ENCODE measurements at places on chromosomes 12 and 14.
A peak's percentile ranks its signal among the peaks of the same experiment; 100 is the strongest.

DNA sequence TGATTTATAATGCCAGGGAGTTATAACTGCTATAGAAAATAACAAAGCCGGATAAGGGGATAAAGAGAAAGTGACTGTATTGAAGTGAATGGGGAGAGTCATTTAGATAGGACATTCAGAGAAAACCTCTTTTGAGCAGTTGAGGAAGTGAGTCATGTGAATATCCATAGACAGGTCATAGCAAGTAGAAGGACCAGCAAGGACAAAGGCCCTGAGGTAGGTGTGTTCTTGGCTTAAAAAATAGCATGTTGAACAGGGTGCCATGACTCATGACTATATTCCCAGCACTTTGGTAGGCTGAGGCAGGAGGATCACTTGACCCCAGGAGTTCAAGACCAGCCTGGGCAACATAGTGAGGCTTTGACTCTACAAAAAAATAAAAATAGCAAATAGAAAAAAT lies 51.5 kb upstream of the RAP1B start:
- no peak for DNase-seq

DNA sequence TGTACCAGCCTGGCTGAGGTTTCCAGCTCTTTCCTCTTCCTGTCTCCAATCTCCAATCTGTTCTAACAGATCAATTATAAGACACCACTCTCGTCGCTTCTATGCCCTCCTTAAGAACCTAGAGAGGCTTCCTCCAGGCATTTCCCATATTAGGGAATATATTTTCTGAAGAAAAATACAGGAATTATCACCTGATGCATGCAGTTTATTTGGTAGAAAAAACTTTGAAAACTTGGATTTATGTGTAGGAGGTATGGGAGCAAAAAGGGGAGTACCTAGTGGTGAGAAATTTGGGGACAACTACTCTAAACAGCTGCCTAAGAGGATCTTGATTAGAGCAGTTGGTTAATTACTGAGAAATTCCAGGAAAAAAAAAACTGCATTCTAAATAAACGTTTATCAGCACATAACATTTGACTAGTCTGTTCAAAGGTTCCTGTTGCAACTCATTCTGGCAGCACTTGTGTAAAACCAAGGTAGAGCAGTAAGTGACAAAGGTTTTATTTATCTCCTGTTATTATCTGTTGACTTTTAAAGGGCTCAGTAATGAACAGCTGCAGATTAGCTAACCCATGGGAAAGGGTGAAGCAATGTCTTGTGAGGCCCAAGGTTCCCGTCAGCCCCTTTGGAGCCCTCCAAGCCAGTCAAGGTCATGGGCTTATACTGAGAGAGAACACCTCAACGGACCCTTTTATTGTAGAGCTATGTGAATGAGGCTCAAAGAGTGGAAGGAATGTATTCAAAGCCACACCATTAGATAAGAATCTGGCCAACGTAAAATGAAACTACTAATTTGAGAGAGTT lies 36.4 kb upstream of the NR1H4 start:
- DNase-seq, result no peak

- no peak for DNase-seq
These were observed 326.2 kb upstream of the RGS6 start for GRCh38 chr14:71606064-71606463.

- DNase-seq, result no peak
These were observed 12.2 kb downstream of the PTPN11 start for GRCh38 chr12:112430929-112431328.

DNA sequence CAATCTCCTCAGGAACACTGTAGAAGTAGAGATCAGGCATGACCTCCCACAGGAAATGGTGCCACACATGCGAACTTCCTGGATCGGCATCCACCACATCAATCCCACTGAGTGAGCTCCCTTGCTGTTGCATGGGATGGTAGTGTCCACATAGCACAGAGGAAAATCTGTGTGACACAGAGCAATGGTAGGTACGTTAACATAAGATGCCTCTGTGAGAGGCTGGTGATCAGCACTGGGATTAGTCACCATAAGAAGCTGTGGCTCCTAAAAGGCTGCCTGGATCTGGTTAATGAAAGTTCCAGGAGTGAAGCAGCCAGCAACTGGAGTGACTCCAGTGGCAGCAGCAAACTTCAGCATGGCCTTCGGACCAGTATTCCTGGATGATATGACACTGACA lies 21.8 kb downstream of the WDHD1 start:
- DNase-seq, result no peak

DNA sequence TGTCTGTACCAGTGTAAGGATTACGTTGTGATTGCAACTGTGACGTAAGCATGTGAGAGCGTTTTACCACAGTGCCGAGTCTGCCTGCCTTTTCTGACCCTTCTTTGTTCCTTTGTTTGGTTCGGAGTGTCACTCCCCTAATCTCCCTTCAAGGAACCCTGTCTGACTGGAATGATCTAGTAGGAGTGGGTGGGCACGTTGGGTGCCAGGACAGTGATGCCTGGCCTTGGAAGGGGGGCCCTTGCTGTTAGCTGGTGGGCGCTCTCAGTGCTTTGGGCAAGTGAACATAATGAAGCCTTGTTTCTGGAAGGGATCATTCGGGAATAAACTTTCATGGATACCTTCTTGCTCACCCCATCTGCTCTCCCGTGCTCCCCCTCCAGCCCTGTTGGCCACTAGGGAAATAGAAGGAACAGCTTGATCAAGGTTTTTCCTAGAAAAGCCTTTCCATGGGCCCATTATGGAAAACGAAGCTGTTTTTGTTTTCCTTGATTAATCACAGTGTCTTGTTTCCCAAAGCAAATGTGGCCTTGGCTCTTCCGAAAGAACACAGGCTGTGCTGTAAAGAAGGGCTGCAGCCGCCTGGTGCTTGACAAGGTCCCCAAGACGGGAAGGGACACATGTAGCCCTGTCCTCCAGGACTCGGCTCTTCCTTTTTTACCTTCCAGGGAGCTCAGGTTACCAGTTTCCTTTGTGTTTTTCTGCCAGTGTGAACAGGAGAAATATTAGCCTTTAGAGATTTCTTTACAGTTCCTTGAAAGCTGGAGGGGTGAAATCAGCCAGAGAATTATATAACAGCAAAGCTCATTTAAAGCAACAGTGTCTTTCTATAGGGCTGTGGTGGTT lies 215.5 kb downstream of the CRADD start:
- no peak for DNase-seq

DNA sequence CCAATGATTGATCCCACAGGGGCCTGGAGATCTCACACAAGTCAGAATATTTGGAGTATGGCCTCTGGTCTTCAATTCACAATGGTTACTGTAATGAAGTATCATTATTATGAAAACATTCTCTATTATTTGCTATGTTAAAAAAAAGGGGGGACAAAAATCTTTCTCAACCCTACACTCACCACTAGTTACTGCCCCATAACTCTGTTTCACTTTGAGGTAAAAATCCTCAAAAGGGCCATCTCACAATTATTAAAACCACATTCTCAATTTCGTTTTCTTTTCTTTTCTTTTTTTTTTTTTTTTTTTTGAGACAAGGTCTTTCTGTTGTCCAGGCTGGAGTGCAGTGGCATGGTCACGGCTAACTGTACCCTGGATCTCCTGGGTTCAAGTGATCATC lies 59.6 kb upstream of the KCNC2 start:
- DNase-seq, result no peak

DNA sequence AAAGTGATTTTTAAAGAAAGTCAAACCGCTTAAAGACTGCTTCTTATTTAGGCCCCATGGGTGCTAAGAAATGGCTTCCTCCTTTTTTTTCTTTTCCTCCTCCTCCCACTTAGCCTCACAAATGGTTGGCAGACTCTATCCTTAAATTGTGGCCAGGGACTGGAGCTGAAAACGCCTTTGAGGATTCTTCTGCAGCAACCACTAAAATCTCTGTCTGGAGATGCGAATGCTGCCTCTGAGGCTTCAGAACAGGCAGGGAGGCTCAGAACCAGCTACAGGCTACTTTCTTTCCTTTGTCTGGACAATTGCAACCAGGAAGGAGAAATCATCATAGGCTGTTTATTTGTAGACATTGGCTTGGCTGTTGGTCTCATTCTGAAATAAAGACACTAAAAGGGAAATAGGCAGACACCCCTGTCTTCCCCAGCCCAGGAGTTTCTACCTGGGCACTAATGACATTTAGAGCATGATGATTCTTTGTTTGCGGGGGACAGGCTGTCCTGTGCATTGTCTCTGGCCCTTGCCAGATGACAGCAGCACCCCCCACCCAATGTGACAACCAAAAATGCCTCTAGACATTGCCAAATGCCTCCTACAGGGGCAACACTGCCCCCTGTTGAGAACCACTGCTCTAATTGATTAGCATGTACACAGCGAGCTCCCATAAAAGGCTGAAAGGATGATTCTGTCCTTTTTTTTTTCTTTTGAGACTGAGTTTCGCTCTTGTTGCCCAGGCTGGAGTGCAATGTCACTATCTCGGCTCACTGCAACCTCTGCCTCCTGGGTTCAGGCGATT lies 50.3 kb downstream of the MAP1LC3B2 start:
- no peak for DNase-seq

- no peak for DNase-seq
These were observed 65.4 kb downstream of the LLPH start for GRCh38 chr12:66065150-66065549.

DNA sequence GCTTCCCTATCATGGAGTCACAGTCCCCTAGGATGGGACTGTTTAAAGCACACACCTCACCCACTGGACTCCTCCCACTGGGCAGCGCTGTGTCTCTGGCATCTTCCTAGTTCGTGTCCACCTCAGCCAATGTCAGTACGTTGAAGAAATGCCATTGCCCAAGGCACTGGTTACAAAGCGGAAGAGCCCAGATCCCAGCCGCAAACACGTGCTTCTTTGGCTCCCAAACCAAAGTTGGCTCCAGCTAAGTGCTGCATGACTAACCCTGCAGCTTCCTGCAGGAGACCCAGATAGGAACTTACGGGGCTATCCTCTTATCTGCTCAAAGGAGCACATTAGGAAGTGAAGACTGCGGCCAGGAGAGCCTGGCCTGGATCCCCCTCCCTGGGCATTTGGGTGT lies 9.3 kb downstream of the SYNE3 start:
- no peak for DNase-seq

- DNase-seq, result no peak
These were observed 63.5 kb downstream of the NINJ2 start for GRCh38 chr12:599756-600155.

DNA sequence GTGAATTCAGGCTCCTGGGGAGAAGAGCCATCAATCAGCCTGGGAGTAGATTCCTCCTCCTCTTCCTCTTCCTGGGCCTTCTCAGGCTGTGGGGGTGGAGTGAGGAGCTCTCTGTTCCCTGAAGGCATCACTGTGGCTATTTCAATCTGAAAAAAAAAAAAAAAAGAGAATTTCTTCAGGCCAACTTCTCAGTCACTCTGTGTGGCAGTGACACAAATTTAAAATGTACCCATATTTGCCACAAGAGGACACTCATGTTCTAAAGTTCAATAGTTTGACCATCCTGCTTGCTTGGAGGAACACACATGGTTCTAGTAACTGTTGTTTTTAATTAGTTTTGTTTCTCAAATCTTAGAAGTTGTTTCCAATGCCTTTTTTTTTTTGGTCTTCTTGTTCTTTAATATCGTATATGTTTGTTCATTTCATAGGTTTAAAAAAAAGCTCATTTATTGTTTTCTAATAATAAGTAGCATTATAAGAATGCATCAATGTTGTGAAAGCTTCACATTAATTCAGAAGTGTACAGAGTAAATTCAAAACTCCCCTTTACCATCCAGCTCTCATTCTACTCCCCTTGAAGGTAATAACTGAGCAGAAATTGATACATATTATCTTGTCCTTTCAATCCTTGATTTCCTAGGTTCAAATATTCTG lies 23.3 kb upstream of the CCER1 start:
- peak; percentile 58 for DNase-seq

DNA sequence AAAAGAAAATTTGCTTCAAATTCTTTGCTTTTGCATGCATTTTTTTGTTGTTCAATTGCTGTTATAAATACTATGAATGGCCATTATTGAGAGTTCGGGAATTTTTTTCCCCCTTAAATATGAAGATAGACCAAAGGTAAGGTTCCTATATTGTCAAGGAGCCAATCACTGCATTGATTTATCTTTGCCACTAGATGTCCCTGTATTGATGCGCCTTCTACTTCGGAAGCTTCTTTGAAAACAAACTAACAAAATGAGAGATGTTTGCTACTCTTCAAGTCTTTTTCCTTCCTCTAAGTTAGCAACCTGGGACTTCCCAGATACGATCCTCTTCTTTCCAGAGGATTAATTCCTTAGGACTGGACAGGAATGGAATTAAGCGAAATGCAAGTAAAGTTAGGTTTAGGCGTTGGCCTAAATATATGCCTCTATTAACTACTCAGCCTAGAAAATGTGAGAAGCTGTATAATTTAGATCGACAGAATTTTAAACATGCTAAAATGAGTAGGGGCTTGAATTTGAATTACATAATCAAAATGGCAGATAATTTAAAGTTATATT lies 318.1 kb downstream of the AEBP2 start:
- peak; percentile 84 for DNase-seq

Measured in NCI-H510A treated with DMSO at 0.1 percent for 48 hours (cell line).